ENCODE measurements at places on chromosomes 1 and 21. TPM values are rescaled to one million over a fixed set of nuclear protein-coding genes. Genes with fewer than 3 reads are reported as not detected.

ADAM30 gene
- total RNA-seq = not detected

OLFML2B gene
- total RNA-seq = 0.72 TPM

F13B gene
- not detected for total RNA-seq

WNT4 gene
- total RNA-seq = 7.7 TPM

NDUFS2 gene
- total RNA-seq = 56.4 TPM

GPR37L1 gene
- 0.12 TPM for total RNA-seq

MYBPH gene
- total RNA-seq = not detected

OR10J1 gene
- total RNA-seq = not detected

LCE3A gene
- total RNA-seq = not detected

DNA sequence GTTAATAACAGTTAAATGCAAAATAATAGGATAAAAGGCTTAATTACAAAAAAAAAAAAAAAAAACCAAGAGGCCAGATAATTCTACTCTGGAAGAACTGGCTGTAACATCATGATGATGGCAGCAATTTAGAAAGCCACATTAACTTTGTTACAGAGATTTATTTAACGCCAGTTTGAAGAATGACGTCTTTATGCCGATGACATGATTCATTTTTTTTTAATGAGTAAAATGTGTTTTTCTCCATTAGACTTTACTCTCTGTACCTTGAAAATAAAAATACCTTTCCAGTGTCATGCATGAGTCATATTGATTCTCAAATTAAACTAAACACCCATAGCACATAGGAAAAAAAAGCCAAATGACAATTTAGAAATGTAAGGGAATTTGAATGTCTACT is 226.1 kb downstream of the RGS7 start:
- ATAC-seq = no peak

DNA sequence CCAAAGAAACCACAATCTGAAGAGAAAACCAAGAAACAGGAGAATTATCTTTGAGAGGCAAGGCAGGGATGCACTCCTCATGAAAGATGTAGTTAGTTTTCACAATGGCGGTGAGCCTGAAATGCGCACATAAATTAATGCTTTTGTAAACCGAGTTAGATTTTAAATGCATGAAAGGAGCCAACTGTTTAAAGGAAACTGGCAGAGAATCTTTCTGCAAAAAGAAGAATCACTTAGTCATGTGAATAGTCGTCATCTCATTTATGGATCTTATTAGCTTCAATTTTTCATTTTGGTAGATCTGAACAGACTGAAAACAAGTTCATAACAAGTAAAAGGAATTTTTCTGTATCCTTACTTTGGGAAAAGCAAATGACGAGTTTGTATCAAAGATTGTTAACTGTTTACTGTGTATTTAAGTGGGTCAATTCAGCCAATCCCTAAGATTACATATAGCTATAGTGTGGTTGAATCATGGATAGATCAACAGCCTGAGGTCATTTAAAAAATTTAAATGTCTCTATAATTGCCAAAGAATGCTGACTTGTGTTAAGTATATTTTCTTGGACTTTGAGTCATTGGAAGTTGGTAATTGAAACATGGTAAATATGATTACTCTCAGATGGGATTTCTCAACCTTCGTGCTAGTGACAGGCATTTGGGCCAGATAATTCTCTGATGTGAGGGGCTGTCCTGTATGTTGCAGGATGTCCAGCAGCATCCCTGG is 226.6 kb upstream of the KAZN start:
- ATAC-seq = peak; percentile 22

DNA sequence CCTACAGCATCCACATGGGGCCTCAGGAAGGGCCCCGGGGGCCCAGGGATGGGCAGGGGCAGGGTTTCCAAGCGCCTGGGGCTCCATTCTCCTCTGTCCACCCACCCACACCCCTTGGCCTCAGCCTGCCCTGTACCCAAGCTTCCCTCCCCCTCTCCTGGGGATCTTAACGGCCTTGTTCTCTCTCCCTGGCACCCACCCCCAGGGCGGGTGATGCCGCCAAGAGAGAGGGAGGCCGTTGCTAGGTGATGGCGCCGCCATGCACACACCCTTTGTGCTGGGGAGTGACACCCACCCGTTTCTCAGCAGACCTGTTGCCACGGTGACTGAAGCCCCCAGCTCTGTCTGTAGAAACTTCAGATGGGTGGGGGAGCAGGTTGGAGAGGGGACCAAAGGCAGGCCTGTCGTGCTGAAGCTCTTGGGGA is 7.6 kb downstream of the GPR37L1 start:
- ATAC-seq = peak; percentile 7

GRCh38 chr1:179973198-179974110 is 18.8 kb downstream of the CEP350 start:
- no peak for ATAC-seq

GRCh38 chr1:958823-959730 is at the start of gene NOC2L:
Gene NOC2L (minus strand): TSS chr1:959256. CDS start chr1:959240, 16 bp downstream.
- ATAC-seq = peak; percentile 88

DNA sequence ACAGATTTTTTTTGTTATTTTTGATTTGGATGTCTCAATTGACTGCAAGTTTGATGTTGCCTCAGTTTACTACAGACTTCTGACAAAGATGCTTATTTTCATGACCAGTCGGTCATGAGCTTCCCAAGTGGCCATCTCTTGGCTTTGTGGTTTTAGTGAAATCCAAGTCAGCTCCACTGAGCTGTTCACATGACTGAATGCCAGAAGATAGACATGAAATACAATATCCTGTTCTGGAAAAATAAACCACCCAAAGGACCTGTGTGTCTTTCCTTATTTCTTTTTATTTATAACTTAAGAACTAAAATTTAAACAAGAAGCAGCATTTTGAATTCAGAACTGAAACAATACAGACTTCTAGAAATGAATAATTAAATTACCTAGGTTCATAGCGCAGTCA is 89.3 kb downstream of the HMCN1 start:
- no peak for ATAC-seq

DNA sequence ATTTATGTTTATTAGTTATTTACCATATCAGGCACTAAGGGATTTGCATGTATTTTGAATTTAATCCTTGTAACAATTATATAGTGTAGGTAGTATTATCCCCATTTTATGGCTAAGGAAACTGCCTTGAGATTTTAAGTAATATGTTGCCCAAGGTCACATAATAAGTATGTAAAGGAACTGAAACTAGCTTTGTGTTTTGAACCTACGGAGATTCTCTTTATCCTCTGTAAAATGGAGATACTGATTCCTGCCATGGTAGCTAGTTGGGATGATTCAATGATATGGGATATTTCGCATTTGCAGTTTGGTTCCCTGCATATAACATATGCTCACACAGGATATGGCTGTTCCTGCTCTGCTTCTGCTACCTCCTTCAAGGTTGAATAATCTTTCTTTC is 144.3 kb downstream of the ST6GALNAC3 start:
- ATAC-seq = no peak

DNA sequence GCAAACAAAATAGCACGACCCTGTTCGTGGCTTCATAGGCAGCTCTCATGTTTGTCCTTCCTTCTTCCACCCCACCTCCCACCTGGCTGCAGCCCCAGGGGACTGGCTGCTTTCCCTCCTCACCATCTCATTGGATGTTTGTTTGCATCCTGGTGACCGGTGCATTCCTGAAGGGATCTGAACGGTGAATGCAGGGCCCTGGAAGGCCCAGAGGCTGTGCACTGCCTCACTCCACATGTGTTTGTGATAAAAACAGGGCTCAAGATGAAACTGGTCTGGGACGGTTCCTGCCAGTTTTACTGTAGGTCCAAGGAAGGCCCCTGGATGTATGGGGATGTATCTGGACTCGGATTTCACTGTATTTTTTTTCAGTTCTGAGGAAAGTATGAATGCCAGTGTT is 42.8 kb downstream of the CNN3 start:
- ATAC-seq = peak; percentile 27

- ATAC-seq = no peak
These were observed 60.7 kb downstream of the MORN1 start for GRCh38 chr1:2330519-2331199.

GRCh38 chr1:183678819-183679218 is 25.7 kb upstream of the APOBEC4 start:
- no peak for ATAC-seq

All from esophagus mucosa (tissue), 1 donor.